Stimulated activated CD8-positive, alpha-beta memory T cell treated with anti-CD3 and anti-CD28 coated beads, Interleukin-15, amount 100 ng/mL, for 48 hours (primary cell): ENCODE measurements at places on chromosomes 7 and 10.

GRCh38 chr10:78567680-78568455, 500.9 kb upstream of the ZMIZ1 start:
- no peak for DNase-seq

DNA sequence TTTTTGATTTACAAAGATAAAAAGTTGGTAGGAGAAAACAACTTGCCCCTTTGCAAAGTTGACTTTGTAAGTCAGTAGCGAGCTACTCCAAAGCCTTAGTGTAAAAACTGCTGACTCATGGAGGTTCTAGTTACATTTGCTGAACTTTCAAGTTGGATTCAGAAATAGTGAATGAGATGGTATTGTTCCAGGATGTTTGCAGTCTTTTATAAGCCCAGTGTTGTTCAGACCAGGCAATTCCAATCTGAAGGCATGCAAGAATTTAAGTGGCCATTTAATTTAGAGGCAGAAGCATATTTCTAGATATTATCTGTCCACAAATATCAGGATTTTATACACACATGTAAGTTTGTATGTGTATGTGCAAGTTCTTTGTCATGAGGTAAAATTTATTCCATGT, 21.6 kb downstream of the TES start:
- no peak for DNase-seq

GRCh38 chr7:133050200-133050995, 31.5 kb downstream of the CHCHD3 start:
- no peak for DNase-seq

DNA sequence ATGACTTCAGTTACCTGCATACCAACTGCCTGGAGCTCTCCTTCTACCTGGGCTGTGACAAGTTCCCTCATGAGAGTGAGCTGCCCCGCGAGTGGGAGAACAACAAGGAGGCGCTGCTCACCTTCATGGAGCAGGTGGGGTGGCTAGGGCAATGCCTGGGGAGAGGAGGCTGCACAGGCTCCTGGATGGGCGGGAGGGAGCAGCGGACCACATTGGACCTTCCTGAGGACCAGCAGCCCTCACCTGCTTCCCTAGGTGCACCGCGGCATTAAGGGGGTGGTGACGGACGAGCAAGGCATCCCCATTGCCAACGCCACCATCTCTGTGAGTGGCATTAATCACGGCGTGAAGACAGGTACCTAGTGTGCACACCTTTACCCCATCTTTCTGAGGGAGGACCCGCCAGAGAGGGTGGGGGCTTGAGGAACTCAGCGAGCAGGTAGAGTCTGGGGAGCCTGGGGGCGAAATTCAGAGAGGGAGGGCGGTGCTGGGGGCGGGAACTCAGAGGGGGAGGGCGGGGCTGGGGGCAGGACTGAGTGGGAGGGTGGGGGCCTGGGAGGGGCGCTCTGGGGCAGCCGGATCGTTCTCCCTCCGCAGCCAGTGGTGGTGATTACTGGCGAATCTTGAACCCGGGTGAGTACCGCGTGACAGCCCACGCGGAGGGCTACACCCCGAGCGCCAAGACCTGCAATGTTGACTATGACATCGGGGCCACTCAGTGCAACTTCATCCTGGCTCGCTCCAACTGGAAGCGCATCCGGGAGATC, 9.0 kb downstream of the AEBP1 start:
- no peak for DNase-seq

- no peak for DNase-seq
Observed at GRCh38 chr10:62803724-62804355, 680 bp upstream of the ADO start.

DNA sequence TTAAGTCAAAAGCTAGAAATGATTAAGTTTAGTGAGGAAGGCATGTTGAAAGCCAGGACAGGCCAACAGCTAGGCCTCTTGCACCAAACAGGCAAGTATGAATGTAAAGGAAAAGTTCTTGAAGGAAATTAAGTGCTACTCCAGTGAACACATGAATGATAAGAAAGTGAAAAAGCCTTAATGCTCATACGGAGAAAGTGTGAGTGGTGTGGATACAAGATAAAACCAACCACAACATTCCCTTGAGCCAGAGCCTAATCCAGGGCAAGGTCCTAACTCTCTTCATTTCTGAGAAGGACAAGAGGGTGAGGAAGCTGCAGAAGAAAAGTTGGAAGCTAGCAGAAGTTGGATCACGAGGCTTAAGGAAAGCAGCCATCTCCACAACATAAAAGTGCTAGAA, 53.0 kb downstream of the DNAJC1 start:
- no peak for DNase-seq

- no peak for DNase-seq
Observed at GRCh38 chr10:69730251-69731156, 71.2 kb upstream of the COL13A1 start.

DNA sequence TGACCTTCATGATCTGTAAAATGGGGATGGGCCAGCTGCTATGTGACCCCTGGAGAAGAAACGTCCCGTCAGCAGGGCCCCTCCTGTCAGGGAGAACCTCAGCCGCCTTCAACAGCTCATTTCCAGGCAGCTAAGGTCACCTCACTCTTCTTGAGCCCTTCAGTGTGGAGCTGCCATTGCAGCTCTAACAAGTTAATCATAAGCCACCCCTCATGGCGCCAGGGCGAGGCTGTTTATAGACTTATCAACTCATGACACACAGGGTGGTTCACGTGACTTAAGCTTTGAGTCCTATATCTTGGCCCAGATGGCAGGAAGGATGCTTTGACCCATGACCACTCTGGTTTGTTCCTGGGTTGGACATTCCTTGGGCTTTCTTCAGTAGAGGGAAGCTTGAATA, 315.1 kb downstream of the TNS3 start:
- no peak for DNase-seq

- no peak for DNase-seq
Observed at GRCh38 chr7:37107047-37107750, 341.5 kb downstream of the ELMO1 start.

GRCh38 chr10:96647466-96647865, 60.7 kb upstream of the TM9SF3 start:
- DNase-seq, result no peak

DNA sequence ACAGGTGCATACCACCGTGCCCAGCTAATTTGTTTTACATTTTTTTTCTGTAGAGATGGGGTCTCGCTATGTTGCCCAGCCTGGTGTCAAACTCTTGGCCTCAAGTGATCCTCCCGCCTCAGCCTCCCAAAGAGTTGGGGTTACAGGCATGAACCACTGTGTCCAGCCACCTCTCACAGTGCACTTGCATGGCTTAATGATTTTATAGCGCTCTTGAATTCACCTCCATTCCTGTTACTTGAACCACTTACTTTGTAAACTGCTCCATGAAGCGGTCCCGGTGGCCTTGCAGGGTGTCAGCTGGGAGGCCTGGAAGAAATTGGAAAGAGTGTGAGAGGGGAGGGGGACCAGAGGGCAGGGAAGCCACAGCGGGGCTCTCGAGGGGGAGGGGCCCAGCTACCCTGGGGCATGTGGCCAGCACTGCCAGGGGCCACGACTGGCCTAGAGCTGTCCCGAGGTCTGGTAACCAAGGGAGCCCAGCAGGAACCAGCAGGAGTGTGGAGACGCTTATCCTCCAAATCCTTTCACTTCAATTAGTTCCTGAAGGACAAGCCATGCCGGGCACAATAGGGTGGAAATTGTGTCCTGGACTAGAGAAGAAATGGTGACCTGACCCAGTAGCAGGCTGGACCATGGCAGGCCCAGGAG, 76.0 kb downstream of the SPDYE5 start:
- DNase-seq, result no peak

- no peak for DNase-seq
Observed at GRCh38 chr7:116834815-116835504, 27.4 kb upstream of the CAPZA2 start.

DNA sequence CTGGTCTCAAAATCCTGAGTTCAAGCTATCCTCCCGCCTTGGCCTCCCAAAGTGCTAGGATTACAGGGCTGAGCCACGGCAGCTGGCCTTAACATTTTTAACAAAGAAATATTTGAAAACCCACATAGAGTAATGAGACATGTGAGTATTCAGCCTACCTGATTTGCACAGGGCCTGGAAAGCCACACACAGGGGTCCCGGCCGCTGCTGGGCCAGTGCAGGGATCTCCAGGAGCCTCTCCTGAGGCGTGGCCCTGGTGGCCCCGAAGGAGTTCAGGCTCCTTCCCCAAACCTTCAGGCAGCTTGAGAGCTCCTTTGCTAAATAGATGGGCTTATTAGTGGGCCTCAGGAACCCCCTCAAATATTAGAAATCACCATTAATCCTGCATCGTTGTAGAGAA, 18.7 kb downstream of the CNPY1 start:
- no peak for DNase-seq
